ENCODE measurements at places on chromosomes 11 and 22.
A peak's percentile ranks its signal among the peaks of the same experiment; 100 is the strongest.

DNA sequence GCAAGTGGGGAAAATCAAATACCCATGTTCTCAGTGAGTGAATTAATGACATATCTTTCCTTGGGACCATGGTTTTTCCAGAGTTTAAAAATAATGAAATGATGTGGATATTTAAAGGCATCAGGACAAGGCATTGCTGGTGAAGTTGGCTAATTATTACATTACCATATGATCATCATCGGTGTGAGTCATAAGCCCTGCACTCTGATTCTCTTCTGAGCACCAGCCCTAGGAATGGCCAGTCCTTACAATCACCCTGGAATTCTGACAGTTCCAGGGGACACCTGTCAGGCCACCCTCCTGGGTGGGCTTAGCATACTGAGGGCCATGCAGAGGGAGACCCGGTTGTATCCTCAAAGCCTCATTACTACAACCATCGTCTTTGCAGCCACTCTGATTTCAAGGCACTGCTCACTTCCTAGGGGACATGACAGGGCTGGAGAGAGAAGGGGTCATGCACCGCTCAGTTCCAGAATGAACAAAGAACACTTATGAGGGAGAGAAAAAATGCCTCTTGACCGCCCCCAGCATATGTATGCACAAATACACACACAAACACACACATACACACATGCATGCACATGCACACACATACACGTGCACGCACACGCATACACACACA is 365.0 kb downstream of the MIAT start:
- no peak for DNase-seq

DNA sequence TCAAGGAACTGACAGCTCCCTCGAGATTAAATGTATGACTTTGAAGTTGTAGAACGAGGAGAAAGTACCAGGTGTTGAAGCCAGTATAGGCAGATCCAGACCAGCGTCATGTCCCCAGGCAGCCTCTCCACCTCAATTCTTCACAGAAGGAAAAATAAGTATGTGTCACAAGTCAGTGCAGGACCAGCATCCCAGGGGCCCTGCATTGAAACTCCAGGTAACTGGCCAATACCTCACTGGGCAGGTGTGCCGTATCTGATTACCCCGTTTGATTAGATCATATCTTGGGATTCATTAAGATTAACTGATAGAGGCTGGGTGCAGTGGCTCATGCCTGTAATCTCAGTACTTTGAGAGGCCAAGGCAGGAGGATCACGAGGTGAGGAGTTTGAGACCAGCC is 466.7 kb upstream of the B3GAT1 start:
- no peak for DNase-seq

DNA sequence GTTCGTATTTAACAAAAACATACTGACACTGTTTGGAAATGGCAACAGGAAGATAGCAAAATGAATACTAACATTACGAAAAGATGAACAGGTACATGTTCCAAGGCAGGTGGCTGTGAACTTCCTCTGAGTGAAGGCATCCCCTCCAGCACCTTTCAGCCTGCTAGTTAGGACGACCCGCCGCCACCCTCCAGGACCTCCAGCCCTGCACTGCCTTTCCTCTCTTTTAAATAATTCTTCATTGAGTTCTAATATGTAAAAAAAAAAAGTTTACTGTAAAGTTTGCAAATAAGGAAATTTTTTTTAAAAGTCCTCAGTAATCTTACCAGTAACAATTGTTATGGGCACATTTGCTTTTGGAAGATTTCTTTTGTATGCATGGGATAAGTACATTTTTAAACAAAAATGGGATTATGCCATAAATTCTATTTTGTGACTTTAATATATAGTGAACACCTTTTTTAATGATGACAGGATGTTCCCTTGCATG is 6.0 kb downstream of the NEAT1 start:
- DNase-seq = no peak

DNA sequence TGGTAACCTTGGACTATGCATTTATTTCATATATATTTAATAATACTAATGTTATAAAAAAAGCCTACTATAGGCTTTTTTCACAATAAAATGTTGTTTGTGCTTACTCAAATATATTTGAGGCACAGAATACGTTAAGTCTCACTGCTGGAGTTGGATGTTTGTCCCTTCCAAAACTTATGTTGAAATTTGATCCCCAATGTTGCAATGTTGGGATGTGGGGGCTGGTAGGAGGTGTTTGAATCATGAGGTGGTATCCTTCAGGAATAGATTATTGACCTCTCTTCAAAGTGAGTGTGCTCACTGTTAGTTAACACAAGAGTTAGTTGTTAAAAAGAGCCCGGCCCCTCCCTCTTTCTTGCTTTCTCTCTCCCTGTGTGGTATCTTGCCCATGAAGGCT is 1295.9 kb downstream of the JRKL start:
- no peak for DNase-seq

DNA sequence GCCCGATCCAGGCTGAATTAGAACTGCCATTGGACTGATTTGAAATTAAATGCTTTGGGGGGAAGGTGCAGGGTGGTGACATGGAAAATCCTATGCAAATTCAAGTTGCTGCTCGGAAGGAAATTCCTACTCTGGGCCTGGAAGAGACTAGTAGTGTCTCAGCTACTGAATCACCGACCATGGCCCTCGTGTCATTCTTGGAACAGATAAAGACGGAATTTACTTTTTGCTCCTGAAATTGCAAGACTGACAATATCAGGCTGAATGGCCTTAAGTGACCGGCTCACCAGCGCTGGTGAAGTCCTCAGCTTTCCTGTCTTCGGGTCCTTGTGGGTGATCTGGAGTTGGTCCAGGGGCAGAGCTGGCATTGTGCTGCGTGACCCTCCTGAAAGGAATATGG is 6.1 kb downstream of the ASCC2 start:
- no peak for DNase-seq

GRCh38 chr11:69186316-69187260 is 30.9 kb downstream of the SMIM38 start:
- DNase-seq = no peak

DNA sequence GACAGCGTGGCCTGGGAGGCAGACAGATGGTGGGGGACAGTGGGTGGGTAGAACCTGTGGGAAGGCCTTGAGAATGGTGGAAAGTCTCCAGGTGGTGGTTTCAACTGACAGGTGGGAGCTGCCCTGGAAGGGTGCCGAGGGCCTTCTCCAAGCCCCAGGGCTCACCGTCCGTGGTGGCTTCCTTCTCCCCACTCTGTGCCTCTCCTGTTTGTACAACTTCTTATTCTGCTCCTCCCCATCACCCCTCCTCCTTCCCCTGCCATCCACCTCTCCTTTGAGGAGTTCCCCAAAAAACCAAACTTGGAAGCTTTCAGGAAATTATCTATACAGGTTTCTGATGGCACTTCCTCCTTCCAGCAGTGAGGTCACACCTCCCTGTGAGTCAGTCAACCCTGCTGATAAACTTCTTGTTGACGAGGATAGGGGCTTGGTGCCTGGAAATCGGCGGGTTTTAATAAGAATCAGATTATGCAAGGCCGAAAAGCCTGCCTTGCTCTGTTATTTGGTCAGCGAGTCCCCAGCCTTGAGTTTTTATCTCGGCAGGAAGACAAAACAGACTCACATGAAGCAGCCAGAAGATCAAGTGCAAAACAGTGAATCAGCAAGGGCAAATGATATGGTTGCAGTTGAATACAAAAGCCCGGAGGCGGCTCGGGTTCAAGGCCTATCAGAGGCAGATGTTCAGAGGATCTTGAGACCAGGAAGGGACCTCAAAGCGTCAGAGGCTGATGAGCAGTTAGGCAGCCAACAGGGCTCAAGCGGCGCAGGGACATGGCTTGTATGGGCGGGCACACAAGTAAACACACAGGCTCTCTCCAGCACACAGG is 9.5 kb upstream of the ST3GAL4 start:
- no peak for DNase-seq

GRCh38 chr11:118289401-118289800 is 15.1 kb upstream of the CD3E start:
- DNase-seq = no peak

- no peak for DNase-seq
Observed at GRCh38 chr22:41996826-41997225, 1.8 kb upstream of the WBP2NL start.

GRCh38 chr22:17827466-17827865 is 53.2 kb upstream of the BID start:
- DNase-seq = no peak

GRCh38 chr11:93054881-93055280 is 85.4 kb downstream of the MTNR1B start:
- DNase-seq = no peak

GRCh38 chr11:6687876-6688275 is 4.7 kb upstream of the MRPL17 start:
- DNase-seq = no peak

GRCh38 chr11:13210424-13210823 is 67.2 kb upstream of the BMAL1 start:
- peak; percentile 33 for DNase-seq

DNA sequence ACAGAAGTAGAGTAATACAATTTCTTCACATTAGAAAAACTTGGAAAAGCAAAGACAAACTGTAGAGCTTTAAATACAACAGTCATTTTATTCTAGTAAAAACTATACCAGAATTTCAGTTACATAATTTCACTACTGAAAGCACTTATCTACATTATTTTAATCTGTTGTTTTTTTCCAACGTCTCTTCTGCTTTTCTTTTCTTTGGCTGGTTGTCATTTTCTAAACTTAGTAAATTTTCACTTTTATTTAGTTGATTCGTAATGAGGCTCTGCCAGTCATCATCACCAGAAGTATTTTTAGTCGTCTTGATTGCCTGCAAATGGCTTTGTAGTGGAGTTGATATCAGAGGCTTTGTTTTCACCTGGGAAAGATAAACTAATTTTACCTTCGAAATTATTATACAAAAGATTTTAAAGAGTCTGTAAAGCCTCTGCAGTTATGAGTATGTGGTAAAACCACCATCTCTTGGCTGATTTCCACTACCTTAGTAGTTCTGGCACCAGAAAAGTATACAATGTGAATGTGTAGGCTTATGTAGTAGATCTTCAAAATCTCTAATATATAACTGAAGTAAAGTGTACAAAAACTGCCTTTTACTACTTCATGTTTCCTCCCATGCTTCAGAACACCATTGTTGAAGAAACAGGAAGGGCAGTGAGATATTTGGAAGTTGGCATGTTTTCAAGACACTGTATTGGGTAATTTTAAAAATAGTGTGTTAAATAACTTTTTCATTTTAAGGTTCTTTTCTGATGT is 19.2 kb downstream of the EIF3M start:
- DNase-seq = no peak

DNA sequence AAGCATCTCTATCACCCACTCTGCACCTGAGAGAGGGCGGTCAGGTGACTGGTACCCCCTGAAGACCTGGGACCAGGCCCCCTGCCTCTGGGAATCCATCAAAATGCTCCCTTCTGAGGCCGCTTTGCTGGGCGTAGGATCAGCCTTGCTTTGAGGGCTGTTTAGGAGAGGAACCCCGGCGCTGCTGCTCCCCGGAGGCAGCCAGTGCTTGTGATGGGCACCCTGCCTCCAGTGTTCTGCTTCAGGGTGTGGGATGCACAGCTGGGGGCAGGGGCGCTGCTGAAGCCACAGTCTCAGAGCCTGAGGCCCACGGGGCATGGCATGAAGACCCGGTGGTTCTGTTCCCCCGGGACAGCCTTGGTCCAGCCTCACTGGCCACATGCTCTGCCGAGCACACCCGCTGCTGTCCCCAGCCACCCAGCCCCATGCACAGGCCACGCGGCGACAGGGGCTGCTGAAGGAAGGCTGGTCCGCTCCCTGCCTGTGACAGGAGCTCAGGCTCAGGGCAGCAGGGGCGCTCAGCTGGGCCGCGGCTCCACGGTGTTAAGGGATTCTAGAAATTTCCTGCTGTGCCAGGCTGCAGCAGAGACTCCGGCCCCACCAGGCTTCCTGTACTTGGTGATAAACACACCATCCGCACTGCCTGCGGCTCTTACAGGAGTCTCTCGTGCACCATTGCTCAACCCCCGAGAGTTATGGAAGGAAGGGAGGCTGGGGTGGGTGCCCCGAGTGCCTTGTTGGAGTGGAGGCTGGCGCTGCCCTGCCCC is 91.0 kb downstream of the KCNQ1 start:
- DNase-seq = no peak

DNA sequence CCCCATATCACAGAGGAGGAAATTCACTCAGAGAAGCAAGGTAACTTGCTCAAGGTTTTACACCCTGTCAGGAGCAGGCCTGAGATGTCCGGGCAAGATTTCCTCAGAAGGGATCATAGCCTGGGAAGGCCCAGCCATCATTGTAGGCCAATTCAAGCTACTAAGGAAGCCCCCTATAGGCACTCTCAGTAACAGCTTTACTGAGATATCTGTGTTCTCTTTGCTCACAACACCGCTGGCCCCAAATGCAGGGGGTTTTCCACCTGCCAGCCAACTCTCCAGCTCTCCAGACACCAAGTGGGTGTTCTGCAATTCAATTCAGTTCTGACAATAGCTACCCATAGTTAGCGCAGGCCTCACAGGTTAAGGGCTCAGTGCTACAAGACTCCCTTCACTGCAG is 84.0 kb downstream of the SLC36A4 start:
- no peak for DNase-seq

GRCh38 chr11:120268686-120269085 is 28.7 kb downstream of the POU2F3 start:
- DNase-seq = no peak

GRCh38 chr11:134349109-134349801 is 17.5 kb downstream of the GLB1L2 start:
- DNase-seq = no peak

- DNase-seq = no peak
Observed at GRCh38 chr22:21043860-21044535, 1.7 kb upstream of the LRRC74B start.

- DNase-seq = no peak
Observed at GRCh38 chr11:82176365-82176764, 557.3 kb downstream of the FAM181B start.

- no peak for DNase-seq
Observed at GRCh38 chr11:6542727-6543126, 45.6 kb downstream of the DNHD1 start.

DNA sequence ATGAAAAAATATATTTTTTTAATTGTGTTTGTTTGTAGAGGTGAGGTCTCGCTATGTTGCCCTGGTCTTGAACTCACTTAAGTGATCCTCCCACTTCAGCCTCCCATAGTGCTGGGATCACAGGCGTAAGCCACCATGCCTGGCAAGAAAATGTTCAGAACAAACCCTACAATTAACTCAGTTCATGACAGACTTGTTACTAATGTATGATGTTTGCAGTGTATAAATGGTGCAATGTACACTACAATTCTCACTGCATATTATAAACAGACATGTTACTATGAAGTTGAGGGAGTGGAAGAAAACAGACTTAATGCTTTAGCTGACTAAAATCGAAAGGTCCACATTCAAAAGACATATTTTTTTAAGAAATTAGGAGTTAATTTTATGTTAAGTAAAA is 59.0 kb downstream of the SIK3 start:
- DNase-seq = no peak

- DNase-seq = no peak
Observed at GRCh38 chr11:58905011-58905720, 34.1 kb upstream of the GLYATL1 start.

- DNase-seq = no peak
Observed at GRCh38 chr11:104124979-104125378, 39.0 kb downstream of the PDGFD start.

GRCh38 chr11:72740060-72740424 is 12.2 kb downstream of the ARAP1 start:
- no peak for DNase-seq
